ENCODE measurements at places on chromosomes 2 and 18.

- DNase-seq = no peak
Measured at GRCh38 chr18:12245793-12246135, 8.4 kb upstream of the CIDEA start.

- DNase-seq = no peak
Measured at GRCh38 chr2:182281276-182281675, 145.6 kb downstream of the PDE1A start.

- no peak for DNase-seq
Measured at GRCh38 chr18:4230450-4231168, 224.5 kb downstream of the DLGAP1 start.

DNA sequence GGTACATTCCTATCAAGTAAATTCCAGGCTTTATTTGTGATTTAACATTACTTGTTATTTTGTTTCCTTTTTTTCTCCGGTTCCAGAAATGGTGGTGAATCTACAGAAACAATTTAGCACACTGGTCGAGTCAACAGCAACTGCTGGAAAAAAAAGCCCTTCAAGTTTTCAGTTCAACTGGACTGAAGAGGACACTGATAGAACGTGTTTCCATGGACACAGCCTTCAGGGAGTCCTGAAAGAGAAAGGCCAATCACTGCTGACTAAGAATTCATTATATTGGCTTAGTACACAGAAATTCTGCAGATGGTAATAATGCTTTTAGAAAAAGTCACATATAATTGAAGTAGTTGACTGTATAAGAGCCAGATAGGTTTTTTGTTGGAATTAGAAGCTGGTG is 32.0 kb upstream of the GRHL1 start:
- no peak for DNase-seq

- DNase-seq = no peak
Measured at GRCh38 chr2:207926133-207926988, 99.0 kb downstream of the PLEKHM3 start.
